Kidney (tissue), 22 donors: ENCODE measurements at places on chromosomes 13 and 19.

GRCh38 chr13:106532111-106532929 lies 3.1 kb downstream of the EFNB2 start:
- peak; percentile 50 for DNase-seq

DNA sequence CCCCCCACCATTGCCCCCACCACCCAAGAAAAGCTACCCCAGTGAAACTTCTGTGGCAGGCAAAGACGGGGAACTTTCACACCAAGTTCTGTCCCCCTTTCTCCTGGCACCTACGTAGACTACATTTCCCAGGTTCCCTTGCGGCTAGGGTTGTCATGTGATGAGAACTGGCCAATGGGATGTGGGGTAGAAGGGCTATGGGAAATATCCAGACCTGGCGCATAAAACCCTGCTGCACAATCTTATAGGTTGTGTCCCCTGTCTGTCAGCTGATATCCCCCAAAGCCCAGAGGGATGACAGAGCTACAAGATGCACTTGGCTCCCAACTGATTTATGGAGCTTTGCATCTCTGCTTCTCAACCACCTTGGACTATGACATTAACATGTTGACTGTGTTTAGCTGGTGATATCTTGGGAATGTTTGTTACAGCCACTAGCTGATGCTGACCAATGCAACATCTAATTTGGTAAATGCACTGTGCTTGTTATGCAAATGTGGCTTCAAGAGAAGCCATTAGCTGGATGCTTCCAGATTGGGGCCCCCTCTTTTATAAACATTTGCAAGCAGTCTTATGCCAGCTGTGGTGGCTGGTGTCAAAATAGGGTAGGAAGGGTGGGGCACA lies 6.1 kb downstream of the SH2D3A start:
- DNase-seq: peak; percentile 9

DNA sequence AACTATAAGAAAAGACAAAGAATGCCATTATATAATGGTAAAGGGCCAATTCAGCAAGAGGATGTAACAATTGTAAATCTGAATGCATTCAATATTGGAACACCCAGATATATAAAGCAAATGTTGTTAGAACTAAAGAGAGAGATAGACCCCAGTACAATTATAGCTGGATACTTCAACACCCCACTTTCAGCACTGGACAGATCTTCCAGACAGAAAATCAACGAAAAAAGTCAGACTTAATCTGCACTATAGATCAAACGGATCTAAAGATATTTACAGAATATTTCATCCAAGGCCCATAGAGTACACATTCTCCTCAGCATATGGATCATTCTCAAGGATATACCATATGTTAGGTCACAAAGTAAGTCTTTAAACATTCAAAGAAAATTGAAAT lies 194.6 kb upstream of the DACH1 start:
- no peak for DNase-seq

- DNase-seq: no peak
Observed at GRCh38 chr19:29880498-29881081, 61.4 kb upstream of the URI1 start.

GRCh38 chr19:1822210-1822609 lies 10.1 kb upstream of the ATP8B3 start:
- DNase-seq: no peak

DNA sequence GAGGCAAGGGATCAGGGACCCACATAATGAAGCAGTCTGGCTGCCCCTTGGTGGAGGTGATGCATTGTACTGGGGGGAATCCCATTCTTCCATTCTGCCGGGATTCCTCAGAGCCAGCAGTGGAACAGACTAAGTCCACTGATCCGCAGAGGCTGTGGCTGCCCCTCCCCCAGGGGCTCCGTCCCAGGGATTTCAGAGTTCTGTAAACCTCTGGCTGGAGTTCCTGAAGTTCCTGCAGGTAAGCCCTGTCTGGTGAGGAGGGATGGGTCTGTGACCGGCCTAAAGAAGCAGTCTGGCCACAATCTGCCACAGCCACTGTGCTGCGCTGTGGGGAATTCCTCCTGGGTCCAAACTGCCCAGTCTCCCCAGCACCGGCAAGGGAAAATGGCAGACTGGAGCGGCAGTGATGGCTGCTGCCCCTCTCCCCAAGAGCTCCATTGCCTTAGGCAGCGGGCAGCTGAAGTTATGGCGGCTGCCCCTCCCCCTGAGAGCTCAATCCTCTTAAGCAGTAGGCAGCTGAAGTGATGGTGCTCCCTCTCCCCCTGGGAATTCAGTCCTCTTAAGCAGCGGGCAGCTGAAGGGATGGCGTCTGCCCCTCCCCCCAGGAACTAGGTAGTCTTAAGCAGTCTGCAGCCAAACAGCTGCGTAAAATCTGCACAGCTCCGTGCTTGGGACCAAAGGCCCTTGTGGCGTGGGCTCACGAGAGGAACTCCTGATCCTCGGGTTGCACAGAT lies 155.7 kb downstream of the PCDH17 start:
- DNase-seq: no peak
